Stimulated activated CD8-positive, alpha-beta memory T cell treated with anti-CD3 and anti-CD28 coated beads, Interleukin-7, amount 100 ng/mL, for 4 hours (primary cell): ENCODE measurements at places on chromosomes 7 and 10.

DNA sequence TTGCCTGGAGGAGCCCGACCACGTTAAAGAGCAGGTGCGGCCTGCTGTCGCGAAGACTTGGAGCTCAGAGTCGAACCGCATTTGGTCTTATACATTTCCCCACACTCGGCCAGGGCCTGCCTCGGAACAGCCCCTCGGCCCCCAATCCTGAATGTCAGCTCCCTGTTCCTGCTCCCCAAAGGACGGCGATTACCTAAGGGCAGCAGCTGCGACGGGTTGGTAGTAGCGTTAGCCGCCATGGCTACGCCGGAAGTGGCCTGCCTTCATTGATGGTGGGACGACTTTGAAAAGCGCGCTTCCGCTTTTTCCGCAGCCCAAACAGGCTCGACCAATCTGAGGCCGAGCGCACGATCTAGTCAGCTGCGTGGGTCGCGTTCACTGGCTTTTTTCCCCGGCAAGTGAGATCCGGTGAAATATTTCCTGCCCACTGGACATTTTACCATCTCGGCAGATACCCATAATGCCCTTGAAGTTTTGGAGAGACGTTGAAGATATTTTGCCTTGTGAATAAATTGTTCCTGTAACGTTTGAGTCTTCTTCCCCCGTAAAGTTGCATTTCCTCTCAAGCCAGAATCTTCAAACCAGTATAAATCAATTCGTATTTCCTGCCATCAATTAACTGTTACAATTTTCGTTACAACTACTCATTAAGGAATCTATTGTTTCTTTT lies at the start of gene LSM5:
TSS of gene LSM5 (minus strand) at position 254 of the 670 bp plus-strand sequence. CDS start at position 239, 15 bp downstream.
- peak; percentile 83 for DNase-seq

- DNase-seq: no peak
Measured at GRCh38 chr7:41421056-41421455, 281.8 kb downstream of the INHBA start.

DNA sequence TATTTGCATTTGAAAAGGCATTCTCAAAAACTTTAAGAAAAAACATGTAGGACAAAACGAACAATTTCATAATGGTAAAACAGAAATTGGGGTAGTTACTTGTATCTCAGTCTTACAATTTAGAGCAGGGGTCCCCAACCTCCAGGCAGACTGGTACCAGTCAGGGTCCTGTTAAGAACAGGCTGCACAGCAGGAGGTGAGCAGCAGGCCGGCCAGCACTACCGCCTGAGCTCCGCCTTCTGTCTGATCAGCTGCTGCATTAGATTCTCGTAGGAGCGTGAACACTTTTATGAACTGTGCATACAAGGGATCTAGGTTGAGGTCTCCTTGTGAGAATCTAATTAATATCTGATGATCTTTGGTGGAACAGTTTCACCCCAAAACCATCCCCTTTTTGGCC lies 77.3 kb downstream of the SEMA3A start:
- DNase-seq: no peak

DNA sequence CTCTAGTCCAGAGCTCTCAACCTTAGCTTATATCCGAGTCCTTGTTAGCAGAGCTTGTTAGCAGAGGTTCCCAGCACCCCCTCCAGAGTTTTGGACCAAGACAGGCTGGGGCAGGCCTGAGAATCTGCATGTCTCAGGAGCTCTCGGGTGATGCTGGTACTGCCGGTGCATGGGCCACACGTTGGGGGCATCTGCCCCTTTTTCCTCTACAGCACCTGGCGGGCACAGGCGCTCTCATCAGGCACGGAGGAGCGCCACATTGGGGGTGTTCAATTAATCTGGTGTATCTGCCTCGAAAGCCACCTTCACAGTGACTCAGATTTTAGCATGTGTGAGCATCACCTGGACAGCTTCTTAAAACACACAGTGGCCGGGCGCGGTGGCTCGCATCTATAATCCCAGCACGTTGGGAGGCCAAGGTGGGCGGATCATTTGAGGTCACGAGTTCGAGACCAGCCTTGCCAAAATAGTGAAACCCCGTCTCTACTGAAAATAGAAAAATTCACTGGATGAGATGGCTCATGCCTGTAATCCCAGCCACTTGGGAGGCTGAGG lies 117.7 kb downstream of the ELFN1 start:
- DNase-seq: no peak

GRCh38 chr10:43922335-43923280 lies 273.9 kb upstream of the ZNF32 start:
- DNase-seq: no peak
